ENCODE measurements at places on chromosomes 5 and 9.
A peak's percentile ranks its signal among the peaks of the same experiment; 100 is the strongest.

DNA sequence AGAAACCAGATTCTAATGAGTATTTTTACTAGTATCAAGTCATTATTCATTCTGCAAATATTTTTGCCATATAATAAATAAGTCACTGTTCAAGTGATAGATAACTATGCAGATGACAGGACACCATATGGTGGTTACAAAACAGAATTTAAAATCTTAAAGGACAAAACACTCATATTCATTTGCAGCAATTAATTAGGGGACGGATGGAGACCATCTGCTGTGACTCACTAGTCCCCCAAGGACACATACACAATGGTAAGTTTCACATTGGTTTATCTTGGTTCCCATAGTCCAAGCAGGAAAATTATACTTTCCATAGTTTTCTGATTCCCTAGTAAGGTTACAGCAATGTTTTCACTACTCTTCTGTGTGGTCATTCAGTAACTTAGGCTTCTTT is 28.4 kb upstream of the SPATA31C2 start:
- DNase-seq: no peak

- DNase-seq: no peak
These were observed 137.7 kb downstream of the PRELID2 start for GRCh38 chr5:145697251-145697990.

DNA sequence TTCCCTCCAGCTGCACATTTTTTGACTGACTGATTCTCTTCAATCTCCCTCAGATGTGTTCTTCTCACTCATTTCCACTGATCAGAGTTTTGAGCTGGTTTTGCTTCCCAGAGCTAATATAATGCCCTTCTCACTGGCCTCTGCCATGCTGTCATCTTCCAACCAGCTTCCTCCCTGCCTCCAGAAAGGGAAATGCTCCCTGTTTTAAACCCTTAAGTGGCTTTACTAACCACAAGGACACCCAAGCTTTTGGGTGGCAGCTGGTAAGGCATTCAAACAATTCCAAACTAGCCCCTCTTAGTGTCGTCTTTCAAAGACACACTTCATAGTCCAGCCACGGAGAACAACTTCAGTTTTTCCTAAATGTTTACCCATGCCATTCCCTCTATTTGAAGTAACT is 172.5 kb downstream of the CRB2 start:
- no peak for DNase-seq

GRCh38 chr9:37995348-37995737 is 73.7 kb downstream of the SHB start:
- DNase-seq: no peak

GRCh38 chr5:139642891-139643871 is 5.0 kb upstream of the CXXC5 start:
- no peak for DNase-seq

- no peak for DNase-seq
These were observed 41.9 kb downstream of the BNC2 start for GRCh38 chr9:16828340-16829281.

DNA sequence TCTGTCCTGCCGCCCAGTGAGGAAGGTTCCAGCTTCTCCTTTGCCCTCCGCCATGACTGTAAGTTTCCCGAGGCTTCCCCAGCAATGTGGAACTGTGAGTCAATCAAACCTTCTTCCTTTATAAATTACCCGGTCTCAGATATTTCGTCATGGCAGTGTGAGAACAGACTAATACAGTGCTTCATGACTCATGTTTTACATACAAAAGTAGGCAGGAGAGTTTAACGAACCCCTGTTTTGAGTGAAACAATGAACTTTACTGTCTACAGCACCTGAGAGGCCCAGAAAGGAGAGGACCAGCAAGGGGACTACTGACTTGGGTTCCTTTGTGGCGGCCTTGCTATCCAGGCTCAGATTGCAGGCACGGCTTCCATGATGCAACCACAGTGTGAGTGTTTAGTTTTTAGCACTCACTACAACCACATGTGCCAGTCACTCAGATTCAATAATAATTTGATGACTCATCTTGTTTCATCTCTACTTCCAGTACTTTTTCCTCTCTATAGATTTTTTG is 139.1 kb upstream of the CLINT1 start:
- no peak for DNase-seq

DNA sequence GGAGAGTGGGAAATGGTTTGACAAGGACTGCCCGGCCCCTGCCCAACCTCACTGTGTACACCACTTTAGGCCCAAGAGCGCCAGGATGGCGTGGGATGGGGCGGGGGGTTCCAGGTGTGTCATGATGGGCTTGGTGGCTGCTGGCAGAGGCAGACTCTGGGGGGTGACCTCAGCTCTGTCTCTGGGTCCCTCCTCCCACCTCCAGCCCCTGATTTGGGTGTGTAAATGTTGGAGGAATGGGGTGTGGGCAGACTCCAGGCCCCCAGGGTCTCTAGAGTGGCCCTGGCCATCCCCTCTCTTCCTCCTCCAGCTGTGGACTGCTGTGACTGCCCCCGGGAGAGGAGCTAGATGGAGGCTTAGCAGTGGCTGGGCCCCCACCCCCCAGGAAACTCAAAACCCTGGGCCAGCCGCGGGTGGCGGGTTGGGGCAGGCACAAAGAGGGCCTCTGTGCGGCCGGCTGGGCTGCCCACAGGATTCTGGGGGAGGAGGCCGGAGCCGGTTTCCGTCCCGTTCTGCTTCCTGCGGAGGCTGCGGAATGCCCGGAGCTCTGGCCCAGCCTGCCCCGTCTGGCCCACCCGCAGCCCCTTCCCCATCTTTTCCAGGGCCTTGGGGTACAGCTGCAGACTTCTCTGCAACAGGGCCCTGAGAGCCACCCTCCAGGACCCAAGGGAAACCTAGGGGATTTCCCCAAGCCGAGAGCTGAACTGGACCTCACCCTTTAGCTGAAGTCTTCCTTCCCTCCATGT is 23.1 kb downstream of the CXXC5 start:
- peak; percentile 91 for DNase-seq

GRCh38 chr9:92669890-92670708 is at the start of gene IPPK:
Gene IPPK, minus strand, starts transcription at chr9:92670131. Its CDS starts 143 bp downstream, at chr9:92669988.
- DNase-seq: peak; percentile 98

DNA sequence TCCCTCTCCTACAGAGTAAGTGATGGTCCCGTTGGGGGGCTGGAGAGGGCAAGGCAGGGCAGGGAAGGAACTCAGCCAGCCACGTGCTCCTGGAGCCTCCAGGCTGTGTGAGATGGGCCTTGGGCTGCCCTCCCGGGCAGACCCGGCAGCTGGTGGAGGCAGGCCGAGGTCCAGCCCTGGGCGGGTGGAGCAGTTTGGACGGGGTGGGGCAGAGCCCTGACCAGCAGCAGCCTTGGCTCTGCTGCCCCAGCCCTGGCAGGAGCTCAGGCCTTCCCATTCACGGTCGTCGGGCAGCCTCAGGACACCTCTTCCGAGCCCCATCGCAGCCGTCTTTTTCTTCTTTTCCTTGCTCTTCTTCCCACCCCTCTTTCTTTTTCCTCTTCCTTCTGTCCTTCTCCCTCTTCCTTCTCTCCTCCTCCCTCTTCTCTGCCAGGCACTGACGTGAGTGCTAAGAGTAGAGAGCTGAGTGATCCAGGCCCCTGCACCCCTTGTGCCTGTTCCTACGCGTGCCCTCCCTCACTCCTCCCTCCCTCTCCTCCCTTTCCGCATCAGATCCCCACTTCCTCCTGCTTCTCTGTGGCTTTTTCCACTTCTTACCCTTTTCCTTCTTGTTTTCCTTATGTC is 42.8 kb downstream of the AMBP start:
- DNase-seq: peak; percentile 20

GRCh38 chr5:83058726-83059125 is 18.5 kb downstream of the TMEM167A start:
- DNase-seq: no peak

- no peak for DNase-seq
These were observed 2.4 kb downstream of the SLC35D2 start for GRCh38 chr9:96381125-96381524.

DNA sequence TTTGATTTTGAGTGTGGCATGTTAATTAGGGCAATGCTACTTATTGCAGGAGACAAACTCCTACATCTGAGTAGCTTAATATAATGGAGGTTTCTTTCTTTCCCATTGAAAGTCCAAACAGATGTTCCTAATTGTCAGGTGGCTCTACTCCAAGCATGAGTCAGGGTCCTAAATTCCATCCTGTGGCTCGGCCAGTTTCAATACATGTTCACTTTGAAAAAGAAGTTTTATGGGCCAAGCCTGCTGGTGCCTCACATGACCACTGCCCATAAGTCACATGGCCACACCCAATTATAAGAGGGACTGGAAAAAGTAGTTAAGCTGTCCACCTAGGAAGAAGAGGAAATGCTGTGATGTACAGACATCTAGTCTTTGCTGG is 170.4 kb downstream of the ARRDC3 start:
- DNase-seq: no peak

DNA sequence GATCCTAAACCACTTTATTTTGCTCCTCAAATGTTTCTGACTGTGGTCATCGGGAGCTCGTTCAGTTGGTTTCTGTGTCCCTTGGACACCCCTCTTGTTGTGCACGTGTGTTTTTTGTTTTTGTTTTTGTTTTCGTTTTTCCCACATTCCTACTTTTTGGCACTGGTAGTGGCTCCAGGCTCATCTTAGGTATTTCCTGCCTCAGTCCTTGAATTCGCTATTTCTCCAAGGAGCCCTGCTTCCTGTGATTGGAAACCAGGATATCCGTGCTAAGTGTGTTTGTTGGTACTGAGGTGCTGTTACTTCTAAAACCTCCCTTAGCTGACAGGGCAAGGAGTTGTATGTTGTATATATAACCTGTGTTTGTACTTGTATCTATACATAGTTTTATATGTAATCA is 5.9 kb downstream of the HMCN2 start:
- no peak for DNase-seq

GRCh38 chr5:151937851-151938250 is 13.2 kb upstream of the GLRA1 start:
- no peak for DNase-seq

GRCh38 chr9:114958844-114959235 is 28.4 kb upstream of the TNFSF8 start:
- DNase-seq: no peak

DNA sequence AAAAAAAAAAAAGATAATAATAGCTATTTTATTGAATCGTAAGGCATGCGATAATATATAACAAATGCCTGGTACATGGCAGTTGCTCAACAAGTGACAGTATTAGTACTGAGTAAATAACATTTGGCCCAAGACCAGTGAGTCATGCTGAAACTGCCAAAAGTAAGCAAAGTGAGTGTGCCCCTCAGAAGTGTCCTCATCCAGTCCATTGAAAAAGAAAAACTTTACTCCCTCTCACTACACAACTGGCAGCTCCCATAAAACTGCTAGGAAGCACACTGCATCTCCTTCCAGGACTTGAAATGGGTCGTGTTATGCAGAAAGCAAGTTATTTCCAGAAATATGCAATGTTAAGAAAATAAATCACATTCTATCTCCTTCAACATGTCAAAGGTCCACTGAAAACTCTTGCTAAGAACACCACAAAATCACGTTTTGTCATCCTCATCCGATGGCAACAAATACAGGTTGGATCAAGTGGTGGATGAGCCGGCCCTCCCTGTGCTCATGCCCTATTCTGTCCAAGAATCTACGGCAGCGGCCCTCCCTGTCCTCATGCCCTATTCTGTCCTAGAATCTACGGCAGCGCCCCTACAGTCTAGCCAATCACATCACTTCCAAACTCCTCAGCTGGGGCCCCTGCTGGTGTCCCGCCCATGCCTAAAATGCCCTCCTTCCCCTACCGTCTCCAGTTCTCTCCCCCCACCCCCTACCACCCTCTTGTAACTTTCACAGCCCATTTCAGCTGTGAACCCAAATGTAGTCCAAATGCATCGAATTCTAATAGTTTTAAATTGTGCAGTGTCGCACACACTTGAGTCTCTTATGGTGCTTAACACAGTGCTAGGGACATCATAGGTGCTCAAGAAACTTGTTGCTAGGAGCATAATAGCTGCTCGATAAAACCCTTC is 12.5 kb downstream of the PTCH1 start:
- DNase-seq: no peak

Measured in putamen (tissue), 1 donor.